ENCODE measurements at places on chromosomes 12 and 14.

GRCh38 chr12:112182499-112182898 lies 57.1 kb downstream of the TRAFD1 start:
- no peak for DNase-seq

DNA sequence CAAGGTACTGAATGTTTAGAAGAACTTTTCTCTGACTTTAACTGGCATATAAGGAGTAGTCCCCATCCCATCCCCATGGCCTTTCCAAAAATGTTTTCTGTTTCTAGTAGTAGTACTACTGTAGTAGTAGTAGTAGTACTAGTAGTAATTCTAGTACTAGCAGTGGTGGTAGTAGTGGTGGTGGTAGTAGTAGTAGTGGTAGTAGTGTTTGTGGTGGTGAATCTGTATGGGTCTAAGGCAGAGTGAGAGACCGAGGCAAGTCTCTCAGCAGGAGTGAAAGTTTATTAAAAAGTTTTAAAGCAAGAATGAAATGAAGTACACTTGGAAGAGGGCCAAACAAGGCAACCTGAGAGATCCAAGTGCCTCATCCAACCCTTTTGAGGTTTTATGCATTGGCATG lies 58.6 kb downstream of the FOXN4 start:
- DNase-seq = no peak

GRCh38 chr14:50947446-50947845 lies 3.2 kb upstream of the PYGL start:
- DNase-seq = no peak

DNA sequence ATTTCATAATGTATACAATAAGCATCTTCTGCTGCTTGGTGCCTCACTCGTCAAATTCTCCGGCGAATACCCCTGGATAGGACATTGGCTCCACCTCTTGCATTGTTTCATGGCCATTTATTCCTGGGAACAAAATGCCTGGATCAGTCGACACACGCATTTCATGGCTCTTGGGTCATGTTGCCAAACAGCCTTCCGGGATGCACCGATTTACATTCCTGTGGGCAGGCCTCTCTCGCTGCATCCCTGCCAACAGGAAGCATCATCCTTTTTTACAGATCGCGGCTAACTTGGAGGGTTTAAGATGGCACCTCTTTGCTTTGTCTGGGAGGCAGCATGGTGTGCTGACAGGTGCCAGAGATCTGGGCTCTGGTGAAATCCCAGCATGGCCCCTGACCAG lies 32.7 kb upstream of the RIMBP2 start:
- DNase-seq = no peak

DNA sequence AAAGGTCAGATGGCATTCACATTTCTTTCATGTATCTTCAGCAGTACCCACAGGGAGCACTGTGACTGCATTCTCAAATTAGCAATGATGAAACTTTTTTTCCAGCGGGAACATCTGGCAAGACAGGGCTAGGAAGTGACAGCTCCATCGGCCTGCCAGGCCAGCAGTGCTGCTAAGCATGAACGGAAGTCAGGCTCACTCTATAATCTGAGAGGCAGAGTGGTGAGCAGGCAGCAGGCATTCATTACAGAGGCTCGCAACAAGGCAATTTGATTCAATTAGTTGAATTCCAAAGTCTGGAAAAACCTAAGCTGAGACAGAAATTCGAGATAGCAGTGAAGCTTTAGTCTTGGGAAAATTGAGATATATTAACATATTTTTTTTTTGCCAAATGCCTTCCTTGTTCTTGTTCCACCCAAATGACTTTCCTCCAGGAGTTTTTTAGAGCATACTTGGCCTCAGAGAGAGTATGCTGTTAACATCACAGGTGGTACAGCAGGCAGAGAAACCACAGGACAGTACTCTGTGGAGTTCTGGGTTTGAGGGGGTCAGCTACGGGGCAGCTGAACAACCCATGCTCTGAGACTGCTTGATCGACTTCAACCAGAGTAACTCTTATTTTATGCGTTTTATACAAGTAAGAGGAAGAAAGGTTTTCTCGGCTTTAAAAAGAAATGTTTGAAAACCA lies 414.9 kb downstream of the APAF1 start:
- DNase-seq = peak; percentile 71
